ENCODE measurements at places on chromosomes 1 and 21.

- DNase-seq, result no peak
Measured at GRCh38 chr1:224673141-224673540, 57.0 kb downstream of the CNIH3 start.

GRCh38 chr1:54415991-54416390, 9.8 kb upstream of the SSBP3 start:
- no peak for DNase-seq

DNA sequence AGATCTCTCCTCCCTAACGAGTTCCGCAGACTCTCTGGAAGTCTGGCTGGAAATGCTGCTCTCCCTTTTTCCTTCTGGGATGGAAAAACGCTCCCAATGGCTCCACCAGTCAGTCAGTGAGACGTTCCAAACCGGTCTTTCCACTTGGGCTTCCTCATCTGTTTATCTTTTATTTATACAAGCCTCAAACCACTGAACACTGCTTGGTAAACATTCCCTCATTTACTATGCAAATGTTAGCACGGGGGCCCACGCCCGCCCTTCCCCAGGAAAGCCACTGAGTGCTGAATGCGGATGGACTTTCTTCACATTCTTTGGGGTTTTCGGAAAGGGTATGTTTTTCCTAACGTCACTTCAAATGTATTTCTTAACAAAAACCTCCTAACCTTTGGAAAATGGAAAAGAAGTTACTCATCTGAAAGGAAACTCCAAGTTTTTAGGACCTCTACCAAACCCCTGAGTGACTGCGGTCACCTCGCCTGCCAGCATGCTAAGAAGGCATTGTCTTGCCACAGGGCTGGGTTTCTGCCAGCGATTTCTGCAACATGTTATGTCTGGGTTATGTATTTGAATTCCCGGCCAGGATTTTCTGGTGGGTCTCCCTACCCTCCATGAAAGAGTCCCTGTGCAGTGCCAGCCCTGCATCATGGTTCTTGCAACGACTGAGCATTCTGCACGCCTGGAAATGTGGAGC, 14.0 kb upstream of the UMODL1 start:
- no peak for DNase-seq

DNA sequence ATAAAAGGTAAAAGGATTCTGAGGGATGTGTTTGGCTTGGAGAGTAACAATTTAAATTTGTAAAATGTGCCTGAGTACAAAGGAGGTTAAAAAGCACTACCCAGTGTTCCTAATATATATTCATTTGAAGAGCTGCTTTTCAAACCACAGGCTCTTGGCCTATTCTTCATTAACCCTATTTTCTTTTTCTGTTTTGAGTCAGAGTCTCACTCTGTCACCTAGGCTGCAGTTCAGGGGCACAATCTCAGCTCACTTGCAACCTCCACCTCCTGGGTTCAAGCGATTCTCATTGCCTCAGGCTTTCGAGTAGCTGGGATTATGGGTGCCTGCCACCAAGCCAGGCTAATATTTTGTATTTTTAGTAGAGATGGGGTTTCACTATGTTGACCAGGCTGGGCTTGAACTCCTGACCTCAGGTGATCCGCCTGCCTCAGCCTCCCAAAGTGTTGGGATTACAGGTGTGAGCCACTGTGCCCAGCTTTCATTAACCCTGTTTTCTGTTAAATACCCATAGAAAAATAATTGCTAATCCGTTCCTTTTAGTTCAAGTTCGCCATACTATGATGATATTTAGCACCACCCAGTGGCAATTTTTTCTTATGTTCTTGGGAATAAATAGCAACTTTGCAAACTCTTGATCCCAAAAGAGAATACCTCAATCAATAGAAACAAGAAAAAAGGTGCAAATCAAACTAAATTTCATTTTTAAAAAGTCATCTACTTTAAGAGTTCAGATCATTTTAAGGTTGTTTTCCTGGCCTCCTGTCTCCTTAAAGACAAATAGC, 30.5 kb downstream of the ZBTB8OS start:
- no peak for DNase-seq

DNA sequence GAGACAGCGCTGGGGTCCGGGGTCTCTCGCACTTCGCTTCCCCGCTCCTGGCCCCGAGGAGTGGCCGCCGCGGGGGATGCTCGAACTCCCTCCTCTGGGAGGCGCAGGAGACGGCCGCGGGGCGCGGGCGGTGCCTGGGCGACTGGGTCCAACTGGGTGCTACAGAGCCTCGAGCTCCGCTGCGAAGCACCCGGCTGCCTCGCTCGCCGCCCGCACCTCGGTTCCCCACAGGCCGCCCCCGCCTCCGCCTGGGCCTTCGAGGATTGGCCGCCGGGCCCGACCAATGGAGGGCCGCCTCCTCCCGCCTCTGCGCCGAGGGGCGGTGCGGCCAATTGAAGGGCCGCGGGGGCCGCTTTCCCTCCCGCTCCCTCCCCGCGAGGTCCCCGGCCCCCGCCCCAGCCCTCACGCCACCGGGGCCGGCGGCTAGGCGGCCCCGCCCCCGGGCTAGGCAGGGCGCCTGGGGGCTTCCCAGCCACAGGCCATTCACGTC, at the start of gene CNN3:
CNN3 (minus strand) TSS at position 196 of the 490 bp plus-strand sequence. CDS start 216 bp downstream, outside the sequence.
- DNase-seq, result peak; percentile 52

- no peak for DNase-seq
Measured at GRCh38 chr1:244901400-244902015, 37.2 kb upstream of the HNRNPU start.

- DNase-seq, result no peak
Measured at GRCh38 chr1:85275701-85276214, 674 bp downstream of the BCL10 start.

GRCh38 chr21:26423511-26423910, 149.6 kb downstream of the CYYR1 start:
- DNase-seq, result no peak

DNA sequence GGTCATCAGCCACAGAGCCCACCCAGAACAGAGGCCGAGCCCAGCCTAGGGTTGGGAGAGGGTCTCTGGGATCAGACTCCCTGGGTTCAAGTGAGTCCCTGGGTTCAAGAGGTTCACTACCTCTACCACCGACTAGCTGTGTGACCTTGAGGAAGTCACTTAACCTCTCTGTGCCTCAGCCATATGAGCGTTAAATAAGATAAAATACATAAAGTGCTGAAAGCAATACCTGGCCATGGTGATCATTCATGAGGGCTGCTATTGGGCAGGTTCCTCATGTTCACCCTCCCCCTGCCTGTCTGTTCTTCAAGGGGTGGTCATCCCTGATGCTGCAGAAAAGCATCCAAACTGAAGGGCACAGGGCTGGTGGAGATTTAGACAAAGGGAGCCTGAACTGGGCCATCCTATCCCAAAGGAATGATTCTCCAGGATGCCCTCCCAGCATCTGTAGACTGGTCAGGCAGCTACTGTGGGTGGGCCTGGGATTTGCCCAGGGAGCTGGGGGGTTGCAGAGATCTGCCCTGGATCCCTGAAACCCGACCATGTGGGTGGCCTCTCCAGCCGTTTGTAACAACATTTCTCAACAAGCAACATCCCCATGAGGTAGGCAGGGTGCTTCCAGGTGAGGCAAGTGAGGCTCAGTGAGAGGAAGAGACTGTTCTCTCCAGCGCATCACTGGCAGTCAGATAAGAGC, 196.6 kb downstream of the MATN1 start:
- DNase-seq, result no peak

DNA sequence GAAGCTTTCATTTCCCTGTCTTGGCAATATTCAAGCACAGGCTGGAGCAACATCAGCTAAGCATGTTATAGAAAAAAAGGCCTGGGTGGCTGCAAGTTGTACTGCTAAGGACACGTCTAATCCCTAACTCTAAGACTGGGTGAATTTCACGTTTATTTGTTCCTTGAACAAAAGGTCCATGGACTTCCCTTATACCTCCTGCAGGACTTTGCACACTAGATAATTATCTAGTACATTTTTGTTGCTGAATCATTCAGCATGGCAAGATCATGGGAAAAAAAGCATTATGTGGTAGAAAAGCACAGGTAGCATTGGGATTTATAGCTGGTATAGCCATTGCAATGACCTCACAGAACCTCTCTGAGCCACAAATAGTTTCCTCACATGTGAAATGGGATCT, 130.7 kb upstream of the DMRTA2 start:
- DNase-seq, result no peak
